ENCODE measurements at places on chromosomes 7 and 10. TPM values are rescaled to one million over a fixed set of nuclear protein-coding genes. Genes with fewer than 3 reads are reported as not detected.

DNA sequence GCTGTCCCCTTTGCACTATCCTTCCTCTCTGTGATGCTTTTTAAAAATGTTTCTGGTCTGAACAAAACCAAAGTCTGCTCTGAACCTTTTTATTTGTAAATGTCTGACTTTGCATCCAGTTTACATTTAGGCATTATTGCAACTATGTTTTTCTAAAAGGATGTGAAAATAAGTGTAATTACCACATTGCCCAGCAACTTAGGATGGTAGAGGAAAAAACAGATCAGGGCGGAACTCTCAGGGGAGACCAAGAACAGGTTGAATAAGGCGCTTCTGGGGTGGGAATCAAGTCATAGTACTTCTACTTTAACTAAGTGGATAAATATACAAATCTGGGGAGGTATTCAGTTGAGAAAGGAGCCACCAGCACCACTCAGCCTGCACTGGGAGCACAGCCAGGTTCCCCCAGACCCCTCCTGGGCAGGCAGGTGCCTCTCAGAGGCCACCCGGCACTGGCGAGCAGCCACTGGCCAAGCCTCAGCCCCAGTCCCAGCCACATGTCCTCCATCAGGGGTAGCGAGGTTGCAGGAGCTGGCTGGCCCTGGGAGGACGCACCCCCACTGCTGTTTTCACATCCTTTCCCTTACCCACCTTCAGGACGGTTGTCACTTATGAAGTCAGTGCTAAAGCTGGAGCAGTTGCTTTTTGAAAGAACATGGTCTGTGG is 11.4 kb upstream of the CSGALNACT2 start:
- no peak overlapping the region for H3K4me3 ChIP-seq
- H3K27ac ChIP-seq: no peak overlapping the region
- no peaks in the 10 kb centered on the region for H3K4me1 ChIP-seq
- no peaks in the 10 kb centered on the region for H3K27me3 ChIP-seq

GRCh38 chr7:21128062-21128817 is 299.6 kb upstream of the SP4 start:
- no peaks in the 10 kb centered on the region for H3K4me1 ChIP-seq
- no peak for DNase-seq
- no peak overlapping the region for H3K4me3 ChIP-seq
- no peaks in the 10 kb centered on the region for H3K36me3 ChIP-seq

- peak overlapping the region; percentile 70 for H3K27ac ChIP-seq
- no peaks in the 10 kb centered on the region for H3K27me3 ChIP-seq
Measured at GRCh38 chr7:151537818-151538561, 18.3 kb upstream of the RHEB start.

GRCh38 chr7:26306790-26307189 is 15.1 kb downstream of the SNX10 start:
- H3K27me3 ChIP-seq: no peaks in the 10 kb centered on the region
- H3K4me1 ChIP-seq: no peaks in the 10 kb centered on the region
- no peaks in the 10 kb centered on the region for H3K36me3 ChIP-seq

- no peaks in the 10 kb centered on the region for H3K36me3 ChIP-seq
- peak overlapping the region; percentile 77 for H3K27ac ChIP-seq
- DNase-seq: no peak
- no peaks in the 10 kb centered on the region for H3K27me3 ChIP-seq
- no peaks in the 10 kb centered on the region for H3K4me1 ChIP-seq
- no peak overlapping the region for H3K4me3 ChIP-seq
Measured at GRCh38 chr7:55133630-55134358, 115.0 kb downstream of the EGFR start.

DNA sequence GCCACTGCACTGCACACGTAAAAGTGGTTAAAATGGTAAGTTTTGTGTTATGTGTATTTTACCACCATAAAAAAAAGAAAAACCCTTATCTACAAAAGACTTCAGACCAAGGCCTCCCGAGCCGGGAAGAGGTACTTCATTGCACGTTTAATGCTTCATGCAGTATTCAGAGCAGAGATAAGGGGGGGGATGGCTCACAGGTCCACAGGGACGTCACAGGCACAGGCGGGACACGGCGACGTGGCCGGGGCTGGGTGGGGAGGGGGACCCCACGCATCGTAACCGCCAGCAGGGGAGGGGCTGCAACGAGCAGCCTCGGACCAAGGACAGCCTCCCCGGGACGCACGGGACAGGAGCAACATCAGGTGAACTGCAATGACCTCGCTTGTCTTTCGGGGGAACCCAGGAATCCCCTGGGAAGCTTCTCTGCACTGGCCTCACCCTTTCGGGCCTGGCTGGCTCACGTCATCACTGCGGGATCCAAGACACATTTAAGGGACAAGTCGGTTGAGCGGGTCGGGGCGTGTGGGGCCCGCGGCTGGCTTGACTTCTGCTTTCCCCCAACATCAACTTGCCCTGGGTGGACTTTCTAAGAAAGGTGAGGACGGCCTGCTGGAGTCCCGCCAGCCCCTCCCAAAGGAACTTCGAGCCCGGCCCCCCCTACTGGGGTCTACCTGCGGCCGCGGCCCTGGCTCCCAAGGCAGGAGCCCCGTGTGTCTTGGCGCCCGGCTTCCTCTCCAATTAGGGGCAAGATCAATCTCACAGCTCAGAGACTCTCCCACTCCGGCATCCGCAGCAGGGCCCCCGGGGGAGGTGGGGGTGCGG is 29.6 kb upstream of the PDGFA start:
- no peak overlapping the region for H3K4me3 ChIP-seq
- H3K36me3 ChIP-seq: no peaks in the 10 kb centered on the region
- H3K27me3 ChIP-seq: no peaks in the 10 kb centered on the region
- no peaks in the 10 kb centered on the region for H3K4me1 ChIP-seq

GRCh38 chr10:128130051-128130450 is 3.8 kb upstream of the MKI67 start:
- H3K27ac ChIP-seq: no peak overlapping the region
- no peak for DNase-seq
- H3K36me3 ChIP-seq: no peaks in the 10 kb centered on the region

- H3K4me1 ChIP-seq: no peaks in the 10 kb centered on the region
- no peaks in the 10 kb centered on the region for H3K36me3 ChIP-seq
- DNase-seq: peak; percentile 72
- H3K4me3 ChIP-seq: no peak overlapping the region
- no peaks in the 10 kb centered on the region for H3K27me3 ChIP-seq
- peak overlapping the region; percentile 59 for H3K27ac ChIP-seq
Measured at GRCh38 chr7:112770051-112770450, 20.1 kb downstream of the TMEM168 start.

DNA sequence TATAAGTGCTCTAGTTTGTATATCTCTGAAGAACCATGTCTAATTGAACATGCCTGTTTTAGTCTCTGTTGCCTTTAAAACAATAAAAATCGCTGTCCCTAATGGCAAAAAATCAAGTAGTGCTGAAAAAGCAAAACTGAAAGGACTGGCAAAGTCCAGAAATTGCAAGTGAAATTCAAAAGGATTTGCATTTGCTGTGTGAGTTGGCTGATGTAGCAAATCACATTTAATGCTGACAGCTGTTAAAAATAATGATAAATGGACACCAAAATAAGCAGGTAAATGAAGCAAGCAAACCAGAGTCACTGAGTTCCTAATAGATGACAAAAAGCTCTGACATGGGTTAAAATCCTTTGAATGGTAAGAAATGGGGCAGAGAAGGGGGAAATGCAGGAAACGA is 874.1 kb downstream of the GRM8 start:
- no peaks in the 10 kb centered on the region for H3K4me1 ChIP-seq
- no peaks in the 10 kb centered on the region for H3K36me3 ChIP-seq
- H3K27me3 ChIP-seq: no peaks in the 10 kb centered on the region

GRCh38 chr10:29647478-29647877 is 12.7 kb upstream of the SVIL start:
- DNase-seq: no peak
- no peaks in the 10 kb centered on the region for H3K27me3 ChIP-seq
- no peaks in the 10 kb centered on the region for H3K36me3 ChIP-seq
- no peaks in the 10 kb centered on the region for H3K4me1 ChIP-seq
- H3K4me3 ChIP-seq: no peak overlapping the region
- H3K27ac ChIP-seq: peak overlapping the region; percentile 75

DNA sequence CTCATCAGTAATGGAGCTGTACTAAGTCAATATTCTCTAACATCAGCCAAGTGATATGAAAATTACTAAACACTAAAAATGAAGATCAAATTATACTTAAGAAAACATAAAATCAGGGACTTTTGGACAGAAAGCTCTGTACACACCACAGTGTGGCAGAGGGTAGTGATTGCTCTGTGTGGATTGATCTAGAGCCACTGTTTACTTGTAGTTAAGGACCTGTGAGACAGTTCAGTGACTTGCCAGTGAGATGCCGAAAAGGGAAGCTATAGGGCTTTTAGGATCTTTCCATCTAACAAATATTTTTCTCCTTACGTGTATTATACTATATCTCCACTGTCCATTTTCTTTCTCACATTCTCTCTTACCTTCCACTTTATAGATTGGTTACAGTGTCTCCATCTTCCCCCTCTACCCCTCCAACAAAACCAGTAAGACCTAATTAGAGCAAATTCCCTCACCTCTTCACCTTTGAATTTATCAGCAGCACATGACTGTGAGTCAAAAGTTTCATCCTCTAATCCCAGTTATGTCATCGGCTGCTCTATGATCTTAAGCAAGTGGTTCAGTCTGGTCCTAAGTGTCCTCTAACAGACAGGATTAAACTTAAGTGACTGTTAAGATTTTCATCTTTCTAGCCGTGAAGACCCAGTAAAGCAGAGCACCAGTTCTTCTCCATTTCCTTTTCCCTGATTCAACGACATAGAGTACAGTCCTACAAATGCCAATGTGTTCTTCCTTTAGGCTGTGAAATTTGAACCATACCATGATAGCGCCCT is 6.9 kb downstream of the PIK3CG start:
- no peaks in the 10 kb centered on the region for H3K27me3 ChIP-seq
- no peaks in the 10 kb centered on the region for H3K36me3 ChIP-seq
- H3K4me3 ChIP-seq: no peak overlapping the region
- no peaks in the 10 kb centered on the region for H3K4me1 ChIP-seq

DNA sequence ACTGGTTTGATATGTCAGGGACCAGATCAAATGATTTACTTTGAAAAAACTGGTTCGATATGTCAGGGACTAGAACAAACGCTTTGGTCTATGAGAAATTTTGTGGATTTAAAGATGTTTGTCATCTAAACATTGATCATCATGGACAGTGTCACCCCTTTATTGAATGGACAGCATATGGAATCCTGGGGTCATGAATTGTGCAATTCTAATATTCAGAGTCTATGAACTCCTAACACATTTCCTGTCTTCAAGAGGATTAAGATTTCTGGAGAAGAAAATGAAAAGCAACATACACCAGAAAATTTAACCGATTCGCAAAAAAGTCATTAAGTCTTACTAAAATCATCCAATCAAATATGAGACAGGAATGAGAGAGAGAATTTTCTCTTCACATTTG is 106.4 kb upstream of the FAM133B start:
- no peaks in the 10 kb centered on the region for H3K36me3 ChIP-seq
- H3K4me1 ChIP-seq: no peaks in the 10 kb centered on the region
- H3K27ac ChIP-seq: peak overlapping the region; percentile 1
- no peaks in the 10 kb centered on the region for H3K27me3 ChIP-seq

DNA sequence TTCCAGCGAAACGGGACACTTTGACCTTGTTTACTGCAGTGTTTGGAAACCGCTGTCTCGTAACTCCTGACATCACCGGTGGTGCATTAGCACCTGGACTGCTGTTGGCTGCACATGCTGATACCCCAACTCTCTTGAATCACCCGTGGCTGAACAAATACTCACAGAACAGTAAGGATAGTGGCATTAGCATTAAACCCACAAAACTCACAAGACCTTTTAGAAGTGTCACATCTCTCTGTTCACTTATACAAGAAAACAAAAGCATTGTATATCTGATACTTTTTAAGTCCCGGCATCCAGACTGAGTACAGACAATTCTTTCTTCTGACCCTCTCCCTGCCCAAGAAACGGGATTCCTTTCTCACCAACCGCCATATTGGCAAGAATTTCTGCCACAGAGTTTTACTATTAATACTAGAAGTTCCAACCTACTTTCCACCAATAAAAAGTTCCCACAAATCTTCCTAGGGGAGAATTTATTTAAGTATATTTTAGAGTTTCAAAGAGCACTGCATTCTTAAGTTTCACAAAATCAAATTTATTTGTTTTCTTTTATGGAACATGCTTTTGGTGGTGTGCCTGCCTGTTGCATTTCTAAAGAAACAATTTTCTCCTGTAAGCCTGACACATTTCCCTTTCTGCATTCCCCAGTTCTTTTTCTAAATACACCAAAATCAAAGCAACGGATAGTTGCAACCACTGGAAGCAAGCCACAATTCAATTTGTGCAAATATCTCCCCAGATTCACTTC is 208.4 kb upstream of the KLF14 start:
- H3K27ac ChIP-seq: peak overlapping the region; percentile 94
- H3K4me1 ChIP-seq: no peaks in the 10 kb centered on the region
- no peaks in the 10 kb centered on the region for H3K36me3 ChIP-seq
- H3K4me3 ChIP-seq: peak overlapping the region; percentile 65
- no peaks in the 10 kb centered on the region for H3K27me3 ChIP-seq
- no peak for DNase-seq

Gene STAMBPL1
- 17.1 TPM for total RNA-seq

Gene UCMA
- total RNA-seq: not detected

Gene ERVW-1
- not detected for total RNA-seq

Gene TRPV5
- total RNA-seq: 0.15 TPM

Gene PIK3CG
- 5.4 TPM for total RNA-seq

Gene FAM180A
- total RNA-seq: 9.1 TPM

Gene SEMA3E
- total RNA-seq: 13.5 TPM
